ENCODE measurements at places on chromosomes 16 and 17.

DNA sequence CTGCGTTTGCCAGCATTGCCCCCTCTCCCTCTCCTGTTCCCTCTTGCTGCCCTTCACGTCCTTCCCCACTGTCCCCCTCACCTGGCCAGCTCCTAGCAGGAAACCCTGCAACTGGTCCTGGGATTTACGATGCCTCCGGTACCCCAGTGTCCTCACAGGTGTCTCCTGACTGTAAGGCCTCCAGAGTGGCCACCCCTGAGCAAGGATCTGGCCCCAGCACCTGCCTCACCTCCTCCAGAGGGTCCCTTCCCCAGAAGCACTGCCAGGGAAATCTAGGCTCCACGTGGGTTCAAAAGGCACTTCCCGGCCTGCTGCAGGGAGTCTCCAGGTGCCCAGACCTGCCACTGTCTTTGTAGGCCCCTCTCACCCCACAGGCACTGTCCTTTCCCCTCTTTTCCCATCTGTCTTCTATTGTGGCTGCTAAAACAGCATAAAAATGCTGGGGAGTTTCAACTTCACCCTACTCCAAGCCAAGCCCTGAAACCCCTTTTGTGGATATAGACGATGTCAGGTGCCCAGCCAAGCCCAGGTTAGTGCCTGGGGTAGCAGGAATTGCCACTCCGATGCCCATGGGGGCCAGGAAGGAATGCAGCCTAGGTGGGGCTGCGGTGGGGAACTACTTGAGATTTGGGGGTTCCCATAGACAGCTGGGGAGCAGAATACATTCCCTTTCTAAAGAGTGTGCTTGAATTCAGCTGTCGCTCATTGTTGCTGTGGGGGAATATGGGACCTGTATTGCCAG, 25.7 kb downstream of the RAB11FIP4 start:
- DNase-seq: no peak

DNA sequence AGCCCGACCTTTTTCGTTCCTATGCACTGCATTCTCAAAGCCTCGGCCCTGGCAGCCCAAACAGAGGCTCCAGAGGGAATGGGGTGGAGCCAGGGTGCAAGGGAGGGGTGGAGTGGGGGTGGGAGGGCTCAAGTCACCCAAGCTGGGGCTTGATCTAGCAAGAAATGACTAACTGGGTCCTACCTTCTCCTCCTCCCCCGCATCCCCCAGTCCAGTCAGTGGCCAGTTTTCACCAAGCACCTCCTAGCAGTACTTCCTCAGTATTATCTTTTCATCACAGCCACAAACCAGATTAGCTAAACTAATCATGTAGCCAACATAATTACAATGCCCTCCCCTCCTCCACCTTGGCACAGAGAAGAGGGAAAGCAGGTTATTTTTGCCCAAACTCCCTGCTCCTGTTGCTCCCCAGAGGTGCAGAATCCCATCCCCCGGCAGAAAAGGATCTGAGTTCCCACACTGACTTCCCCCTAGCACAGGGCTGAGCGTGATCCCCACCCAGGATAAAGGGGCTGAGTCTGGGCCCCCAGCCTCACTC, 2.2 kb downstream of the JUP start:
- no peak for DNase-seq

- DNase-seq: no peak
Observed at GRCh38 chr16:28873543-28874201, 4.6 kb upstream of the ATP2A1 start.

DNA sequence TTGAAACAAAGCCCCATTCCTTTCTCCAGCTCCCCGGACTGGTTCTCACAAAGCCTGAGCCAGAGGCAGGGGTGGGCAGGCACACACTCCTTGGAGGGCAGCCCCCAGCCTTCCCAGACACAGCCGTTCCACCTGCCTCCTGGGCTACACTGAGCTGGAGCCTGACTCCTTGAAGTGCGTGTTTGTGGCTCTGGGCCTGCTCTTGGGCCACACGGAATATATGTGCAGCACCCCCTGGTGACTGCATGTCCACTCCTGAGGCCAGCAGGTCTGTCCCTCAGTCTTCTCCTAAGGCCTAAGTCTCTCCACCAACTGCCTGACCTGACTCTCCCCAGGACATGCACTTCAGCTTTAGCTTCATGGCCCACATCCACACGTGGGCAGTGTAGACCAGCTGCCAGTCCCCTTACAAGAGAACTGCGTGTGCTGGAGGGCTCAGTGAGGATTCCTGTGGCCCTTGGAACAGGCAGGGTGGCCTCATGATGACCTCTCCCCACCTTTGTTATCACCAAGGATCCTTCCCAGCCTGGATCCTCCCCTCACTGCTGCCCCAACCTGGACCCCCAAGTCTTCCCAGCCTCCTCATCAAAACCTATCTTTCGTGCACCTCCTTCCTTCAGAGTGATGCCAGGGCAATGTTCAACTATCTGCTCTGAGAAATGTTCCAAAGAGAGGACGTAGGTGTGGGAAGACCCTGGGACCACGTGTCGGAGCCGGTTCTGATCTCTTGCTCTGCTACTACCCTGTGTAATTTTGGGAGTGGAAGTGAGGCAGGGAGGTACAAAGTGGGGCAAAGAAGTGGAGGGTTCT, 12.4 kb upstream of the SLC6A2 start:
- DNase-seq: no peak

- peak; percentile 10 for DNase-seq
Observed at GRCh38 chr17:16040710-16041251, 41.2 kb downstream of the TTC19 start.

DNA sequence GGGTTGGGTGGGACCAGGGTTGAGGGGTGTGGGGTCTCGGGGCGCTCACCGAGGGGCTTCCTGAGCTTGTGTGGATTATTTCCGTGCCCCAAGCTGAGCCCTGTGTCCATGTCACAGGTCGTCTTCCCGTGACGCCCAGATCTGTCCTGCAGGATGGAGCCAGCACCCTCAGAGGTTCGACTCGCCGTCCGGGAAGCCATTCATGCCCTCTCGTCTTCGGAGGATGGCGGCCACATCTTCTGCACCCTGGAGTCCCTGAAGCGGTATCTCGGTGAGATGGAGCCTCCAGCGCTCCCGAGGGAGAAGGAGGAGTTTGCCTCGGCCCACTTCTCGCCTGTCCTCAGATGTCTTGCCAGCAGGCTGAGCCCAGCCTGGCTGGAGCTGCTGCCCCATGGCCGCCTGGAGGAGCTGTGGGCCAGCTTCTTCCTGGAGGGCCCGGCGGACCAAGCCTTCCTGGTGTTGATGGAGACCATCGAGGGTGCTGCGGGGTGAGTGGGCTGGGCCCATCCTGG, 1.0 kb downstream of the TELO2 start:
- DNase-seq: no peak

DNA sequence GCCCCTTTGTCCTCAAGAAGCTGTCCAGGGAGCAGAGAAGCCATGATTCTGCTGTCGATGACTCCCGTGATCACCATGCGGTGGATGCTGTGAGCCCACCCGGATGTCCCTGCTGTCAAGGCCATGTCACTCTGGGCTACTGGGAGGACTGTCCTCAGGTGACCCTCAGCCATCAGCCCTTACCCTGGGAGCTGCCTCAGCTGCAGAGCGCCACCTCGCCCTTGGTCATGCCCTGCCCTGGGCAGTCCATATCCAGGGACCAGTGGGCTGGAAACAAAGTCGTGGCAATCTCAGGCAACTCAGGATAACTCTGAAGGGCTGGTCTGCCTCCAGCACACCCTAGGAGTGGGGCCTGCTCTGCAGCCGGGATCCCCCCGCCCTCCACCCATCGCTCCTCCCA, 63.6 kb downstream of the CACNG5 start:
- no peak for DNase-seq

GRCh38 chr17:71976011-71976649, 144.7 kb upstream of the SOX9 start:
- DNase-seq: peak; percentile 83

- DNase-seq: peak; percentile 15
Observed at GRCh38 chr17:5784791-5785190, 200.5 kb upstream of the NLRP1 start.

DNA sequence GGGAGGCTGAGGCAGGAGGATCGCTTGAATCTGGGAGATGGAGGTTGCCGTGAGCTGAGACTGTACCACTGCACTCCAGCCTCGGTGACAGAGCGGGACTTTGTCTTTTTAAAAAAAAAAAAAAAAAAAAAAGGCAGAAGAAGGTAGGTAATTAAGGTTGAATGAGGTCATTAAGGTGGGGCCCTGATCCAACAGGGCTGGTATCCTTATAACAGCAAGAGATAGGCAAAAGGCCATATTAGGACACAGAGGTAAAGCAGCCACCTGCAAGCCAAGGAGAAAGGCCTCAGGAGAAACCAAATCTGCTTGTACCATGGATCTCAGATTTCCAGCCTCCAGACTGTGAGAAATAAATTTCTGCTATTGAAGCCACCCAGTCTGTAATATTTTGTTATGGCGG, 60.3 kb downstream of the SPAG9 start:
- no peak for DNase-seq

- DNase-seq: no peak
Observed at GRCh38 chr16:86248310-86248905, 261.9 kb upstream of the FOXF1 start.

DNA sequence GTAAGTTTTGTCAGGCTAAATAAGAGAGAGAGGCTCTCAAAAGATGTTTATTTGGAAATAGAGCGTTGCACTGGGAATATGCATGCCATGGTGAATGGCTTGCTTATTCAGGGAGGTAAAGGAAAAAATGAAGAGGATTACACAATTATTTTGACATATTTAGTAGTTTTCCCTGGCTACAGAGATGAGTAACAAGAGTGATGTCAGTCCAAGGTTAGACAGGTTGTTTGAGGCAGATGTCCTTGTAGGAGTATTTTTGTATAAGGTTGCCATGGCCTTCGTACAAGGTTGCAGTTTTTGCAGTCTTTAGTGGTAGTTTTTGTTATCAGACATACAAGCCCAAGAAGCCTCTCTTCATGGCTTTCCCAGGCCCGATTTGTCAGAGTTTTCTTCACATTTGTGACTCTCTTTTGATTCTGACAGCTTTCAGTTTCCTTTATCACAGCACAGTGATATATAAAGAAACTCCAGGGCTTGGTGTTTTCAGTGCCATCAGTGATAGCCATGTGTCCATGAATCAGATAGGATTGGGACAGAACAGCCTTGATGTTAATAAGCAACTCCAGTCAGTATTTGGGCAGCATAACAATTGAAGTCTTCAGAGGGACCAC, 18.7 kb upstream of the LGALS9 start:
- DNase-seq: no peak

GRCh38 chr16:3058139-3059030, 7.1 kb upstream of the IL32 start:
- no peak for DNase-seq

DNA sequence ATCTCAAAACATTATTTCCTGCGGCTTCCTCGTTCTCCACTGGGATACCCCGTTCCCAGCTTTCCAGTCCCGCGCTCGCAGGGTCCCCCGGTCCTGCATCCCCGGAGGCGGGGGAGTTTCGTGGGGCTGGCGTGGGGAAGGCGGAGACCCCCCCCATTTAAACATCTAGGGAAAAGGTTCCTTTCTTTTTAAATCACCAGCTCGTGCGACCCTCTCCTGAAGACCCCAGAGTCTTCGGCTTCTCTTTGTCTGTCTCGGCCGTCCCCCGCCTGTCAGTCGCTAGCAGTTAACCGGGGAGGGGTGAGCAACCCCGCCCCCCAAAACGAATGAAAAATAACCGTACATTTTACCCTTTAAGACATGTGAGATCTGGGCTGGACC, 473 bp upstream of the IGF2BP1 start:
- no peak for DNase-seq

- DNase-seq: no peak
Observed at GRCh38 chr16:68469796-68470460, 21.6 kb upstream of the SMPD3 start.

DNA sequence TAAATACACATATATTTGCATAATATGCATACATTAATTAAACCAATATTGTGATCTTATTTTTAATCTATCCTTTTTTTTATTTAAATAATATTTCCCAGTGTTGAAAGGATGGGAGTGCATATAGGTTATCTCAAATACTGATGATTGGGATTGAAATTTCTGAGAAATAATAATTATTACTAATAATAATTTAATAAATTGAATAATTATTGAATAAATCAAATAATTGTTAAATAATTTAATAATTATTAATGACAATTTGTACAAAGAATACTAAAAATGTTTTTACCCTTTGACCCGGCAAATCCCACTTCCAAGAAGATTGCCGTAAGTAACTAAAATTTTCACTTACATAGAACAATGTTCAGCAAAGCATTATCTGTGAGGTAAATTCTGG, 148.9 kb downstream of the ZNF18 start:
- DNase-seq: no peak

DNA sequence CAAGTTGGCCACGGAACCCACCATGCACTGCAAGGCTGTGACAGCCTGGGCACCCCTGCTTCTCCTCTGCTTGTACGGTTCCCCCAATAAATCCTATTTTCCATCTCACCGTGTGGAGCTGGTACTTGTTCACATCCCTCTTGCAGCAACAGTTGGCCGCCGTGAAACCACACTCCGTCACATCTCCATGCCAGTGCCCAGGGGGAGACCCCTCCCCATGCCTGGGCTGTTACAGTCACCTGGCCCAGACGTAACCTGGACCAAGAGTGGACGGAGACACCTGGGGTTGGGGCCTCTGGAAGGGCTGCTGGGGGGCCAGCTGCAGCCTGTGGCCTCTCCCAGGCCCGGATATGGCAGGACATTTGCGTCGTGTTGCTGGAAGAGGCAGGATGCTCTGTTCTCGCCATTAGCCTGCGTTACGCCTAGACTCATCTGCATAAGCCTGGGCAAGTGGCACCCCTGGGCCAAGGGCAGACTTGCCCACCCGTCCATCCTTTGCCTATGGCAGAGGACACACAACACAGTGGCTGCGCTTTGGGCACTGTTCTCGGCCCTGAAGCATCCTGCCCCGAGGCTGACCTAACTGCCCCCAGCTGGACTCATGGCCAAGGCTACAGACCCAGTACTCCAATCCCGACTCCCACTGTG, 14.2 kb upstream of the KREMEN2 start:
- no peak for DNase-seq

GRCh38 chr16:674968-675883, at the start of gene RHBDL1:
TSS of gene RHBDL1 (plus strand) at chr16:675671. CDS start at chr16:675791, 120 bp downstream.
- DNase-seq: no peak

DNA sequence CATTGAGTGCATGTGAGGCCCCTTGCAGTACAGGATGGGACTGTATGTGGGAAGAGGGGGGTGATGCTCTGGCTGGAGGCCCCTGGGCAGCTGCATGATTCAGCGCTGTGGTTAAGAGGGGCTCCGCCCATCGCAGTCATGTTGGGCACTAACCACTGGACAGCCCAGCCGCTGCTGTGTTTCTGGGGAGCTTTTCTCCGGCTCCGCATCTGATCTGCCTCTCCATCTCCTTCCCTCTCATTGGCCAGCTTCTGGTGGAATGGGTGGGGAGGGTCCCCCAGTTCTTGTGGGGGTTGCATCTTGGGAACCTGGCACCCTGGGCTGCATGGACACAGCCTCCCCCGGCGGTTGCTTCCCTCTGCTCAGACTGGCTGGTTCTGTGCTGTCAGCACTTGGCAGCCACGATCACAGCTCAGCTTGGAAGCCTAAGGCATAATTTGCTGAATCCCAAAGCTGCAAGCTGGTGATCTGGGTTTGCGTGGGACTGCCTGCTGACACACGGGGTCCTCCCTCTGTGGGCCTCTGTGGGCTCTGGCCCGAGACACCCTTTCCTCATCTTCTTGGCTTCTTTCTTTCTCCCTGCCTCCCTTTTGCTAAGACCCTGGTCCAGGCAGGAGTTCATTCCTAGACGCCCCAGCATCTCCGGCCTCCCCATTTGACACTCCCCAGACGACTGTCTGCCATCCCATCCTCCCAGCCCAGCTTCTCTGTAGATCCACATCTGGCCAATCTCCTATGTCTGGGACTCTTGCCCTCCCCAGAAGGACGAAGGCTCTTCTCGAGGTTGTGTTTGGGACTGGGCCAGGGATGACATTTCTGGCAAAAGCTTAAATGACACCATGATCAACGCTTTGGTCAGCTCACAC, 168.3 kb downstream of the SEC14L1 start:
- no peak for DNase-seq

GRCh38 chr17:17515934-17516930, 20.0 kb upstream of the RASD1 start:
- DNase-seq: peak; percentile 47

All from HS-5 (cell line).